ENCODE measurements at places on chromosomes 12 and 14.

DNA sequence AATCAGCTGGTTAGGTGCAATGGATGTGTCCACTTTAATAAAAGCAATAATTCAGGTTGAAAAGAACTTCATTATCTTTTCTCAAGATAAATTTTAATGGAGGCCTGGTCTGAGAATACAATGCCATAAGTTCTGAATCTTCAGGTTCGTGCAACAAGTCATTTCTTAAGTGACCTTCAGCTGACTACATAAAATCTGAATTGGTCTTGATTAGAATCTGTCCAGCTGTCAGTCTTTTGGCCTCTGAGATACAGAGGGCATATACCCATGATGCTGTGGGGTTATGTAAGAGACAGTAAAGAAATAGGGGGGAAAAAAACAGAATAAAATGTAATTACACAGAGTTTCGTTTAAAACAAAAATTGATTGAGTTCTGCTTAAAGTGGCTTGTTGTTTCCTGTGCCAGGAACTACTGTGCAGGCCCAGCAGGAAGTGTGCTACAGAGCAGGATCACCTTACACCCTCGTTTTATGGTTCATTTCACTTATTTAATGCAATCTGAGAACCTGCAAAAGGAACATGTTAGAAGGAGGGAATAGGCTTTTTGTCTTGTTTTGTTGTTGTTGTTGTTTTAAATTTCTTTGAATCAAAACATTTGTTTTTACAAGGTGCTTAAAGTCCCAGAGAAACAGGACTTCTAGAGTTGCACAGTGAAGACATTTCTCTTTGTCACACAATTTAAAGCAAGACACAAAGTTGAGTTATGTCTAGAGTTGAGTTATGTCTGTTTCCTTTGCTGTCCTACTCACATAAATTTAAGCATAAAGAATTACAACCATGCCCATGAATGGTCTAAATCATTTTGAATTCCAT lies 64.2 kb downstream of the LGR5 start:
- H3K4me1 ChIP-seq, result peaks cover 12% of the 10 kb centered on the region
- H3K4me3 ChIP-seq, result no peak overlapping the region
- no peak for DNase-seq
- no peaks in the 10 kb centered on the region for H3K27me3 ChIP-seq
- no peaks in the 10 kb centered on the region for H3K36me3 ChIP-seq

GRCh38 chr14:55665067-55665675 lies 85.2 kb downstream of the KTN1 start:
- H3K27me3 ChIP-seq, result no peaks in the 10 kb centered on the region
- no peaks in the 10 kb centered on the region for H3K36me3 ChIP-seq
- no peaks in the 10 kb centered on the region for H3K4me1 ChIP-seq
- H3K4me3 ChIP-seq, result no peak overlapping the region
- no peak overlapping the region for H3K27ac ChIP-seq

- peaks cover 2% of the 10 kb centered on the region for H3K27me3 ChIP-seq
- peaks cover 2% of the 10 kb centered on the region for H3K4me1 ChIP-seq
- no peak overlapping the region for H3K4me3 ChIP-seq
Observed at GRCh38 chr14:74347097-74347794, 1.0 kb upstream of the VRTN start.

DNA sequence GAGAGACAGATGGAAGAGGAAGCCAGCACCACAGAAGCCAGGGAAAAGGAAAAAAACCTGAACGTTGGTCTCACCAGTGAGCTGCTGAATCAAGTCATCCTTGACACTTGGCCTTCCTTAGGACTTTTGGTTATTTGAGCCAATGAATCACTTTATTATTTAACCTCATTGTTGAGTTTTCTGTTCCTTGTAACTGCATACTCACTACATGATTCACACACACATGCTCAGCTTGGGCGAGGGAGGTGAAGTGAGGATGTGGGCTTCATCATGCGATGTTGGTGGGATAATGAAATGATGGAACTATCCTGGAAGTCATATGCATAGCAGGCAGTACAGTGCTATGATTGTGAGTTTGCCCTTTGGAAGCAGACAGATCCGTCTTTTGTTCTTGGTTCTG lies 40.6 kb upstream of the RPH3A start:
- DNase-seq, result no peak
- no peak overlapping the region for H3K27ac ChIP-seq
- peaks cover 11% of the 10 kb centered on the region for H3K36me3 ChIP-seq

GRCh38 chr12:28704477-28705169 lies 444.5 kb upstream of the FAR2 start:
- H3K36me3 ChIP-seq, result peaks cover 5% of the 10 kb centered on the region
- H3K4me1 ChIP-seq, result peaks cover 3% of the 10 kb centered on the region
- no peak overlapping the region for H3K27ac ChIP-seq
- DNase-seq, result no peak
- H3K4me3 ChIP-seq, result no peak overlapping the region

DNA sequence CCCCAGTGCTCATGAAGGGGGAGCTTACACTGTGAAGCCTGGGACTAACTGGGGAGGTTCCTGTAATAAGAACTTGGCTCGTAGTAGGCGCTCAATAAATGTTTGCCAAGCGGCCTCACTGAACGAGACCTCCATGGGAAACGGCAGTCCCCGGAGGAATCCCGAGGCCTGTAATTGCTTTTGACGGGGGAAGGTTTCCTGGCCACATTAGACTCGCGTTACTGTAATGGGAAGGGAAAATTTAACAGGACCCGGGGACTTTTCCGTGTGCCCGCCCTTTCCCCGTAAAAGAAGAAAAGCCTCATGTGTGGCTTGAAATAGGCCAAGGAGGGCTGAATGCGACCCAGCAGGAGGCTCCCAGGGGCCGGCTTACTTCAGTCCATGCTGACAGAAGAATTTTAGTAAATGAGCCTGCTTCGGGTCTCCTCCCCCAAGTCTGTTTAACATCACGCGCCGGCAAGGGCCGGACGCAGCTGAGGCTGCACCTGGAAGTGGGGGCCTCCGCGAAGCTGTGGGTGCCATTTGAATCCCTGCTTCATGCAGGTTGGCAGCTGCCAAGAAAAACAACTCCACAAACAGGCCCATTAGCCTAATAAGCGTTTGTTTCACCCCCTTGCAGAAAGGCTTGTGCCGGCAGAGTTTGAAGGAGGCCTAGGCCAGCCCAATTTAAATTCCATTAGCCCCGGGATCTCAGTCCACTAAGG lies 39.8 kb upstream of the PWP1 start:
- peak; percentile 62 for DNase-seq
- no peak overlapping the region for H3K4me3 ChIP-seq
- peaks cover 1% of the 10 kb centered on the region for H3K27me3 ChIP-seq
- no peaks in the 10 kb centered on the region for H3K36me3 ChIP-seq

DNA sequence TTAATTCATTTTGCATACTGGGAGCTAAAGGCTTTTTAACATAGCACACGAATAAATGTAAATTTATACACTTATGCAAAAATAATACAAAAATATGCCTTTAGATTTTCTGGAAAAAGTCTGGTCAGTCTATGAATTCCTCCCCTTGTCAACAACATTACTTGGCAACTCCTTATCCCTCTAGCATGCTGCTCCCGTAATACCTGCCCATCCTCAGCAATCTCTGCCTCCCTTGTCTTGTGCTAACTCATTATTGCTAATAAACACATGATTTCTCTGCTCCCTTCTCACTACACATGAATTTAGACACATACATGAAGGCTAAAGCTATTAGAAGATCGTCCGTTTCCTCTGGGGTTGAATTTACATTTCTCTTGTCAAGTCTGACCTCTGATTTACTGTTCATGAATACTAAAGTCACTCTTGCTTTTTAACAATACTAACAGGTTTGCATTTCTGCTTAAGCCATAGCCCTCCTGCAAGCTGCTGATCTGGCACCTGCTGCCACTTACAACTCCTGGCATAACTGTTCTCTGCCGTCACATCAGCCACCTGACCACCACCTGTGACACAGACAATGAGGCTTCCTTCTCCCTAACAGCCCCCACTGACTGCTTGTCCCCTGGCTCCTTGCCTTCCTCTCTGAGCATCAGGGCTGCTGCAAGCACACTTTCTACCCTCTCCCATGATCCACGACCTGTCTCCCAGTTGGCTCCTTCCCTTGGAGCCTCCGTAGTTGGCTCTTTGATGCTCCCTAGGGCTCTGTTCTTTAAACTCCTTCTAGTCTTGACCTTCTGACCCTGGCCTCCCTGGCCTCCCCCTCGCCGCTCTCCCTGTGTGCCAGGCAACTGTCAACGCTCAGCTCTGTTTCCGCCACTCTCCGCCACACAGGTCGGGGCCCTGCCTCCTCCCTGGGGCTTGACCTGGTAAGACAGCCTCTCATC lies 177.6 kb downstream of the CALM1 start:
- peaks cover 7% of the 10 kb centered on the region for H3K27me3 ChIP-seq
- DNase-seq, result no peak
- H3K27ac ChIP-seq, result peak overlapping the region; percentile 14
- peak overlapping the region; percentile 56 for H3K4me3 ChIP-seq
- H3K4me1 ChIP-seq, result peaks cover 29% of the 10 kb centered on the region

- no peak overlapping the region for H3K27ac ChIP-seq
- DNase-seq, result no peak
- H3K4me3 ChIP-seq, result no peak overlapping the region
- H3K27me3 ChIP-seq, result no peaks in the 10 kb centered on the region
Observed at GRCh38 chr12:64699504-64700115, 59.6 kb downstream of the GNS start.

GRCh38 chr12:89765959-89766824 lies 57.6 kb upstream of the ATP2B1 start:
- no peak overlapping the region for H3K27ac ChIP-seq
- H3K4me1 ChIP-seq, result peaks cover 9% of the 10 kb centered on the region
- DNase-seq, result no peak

DNA sequence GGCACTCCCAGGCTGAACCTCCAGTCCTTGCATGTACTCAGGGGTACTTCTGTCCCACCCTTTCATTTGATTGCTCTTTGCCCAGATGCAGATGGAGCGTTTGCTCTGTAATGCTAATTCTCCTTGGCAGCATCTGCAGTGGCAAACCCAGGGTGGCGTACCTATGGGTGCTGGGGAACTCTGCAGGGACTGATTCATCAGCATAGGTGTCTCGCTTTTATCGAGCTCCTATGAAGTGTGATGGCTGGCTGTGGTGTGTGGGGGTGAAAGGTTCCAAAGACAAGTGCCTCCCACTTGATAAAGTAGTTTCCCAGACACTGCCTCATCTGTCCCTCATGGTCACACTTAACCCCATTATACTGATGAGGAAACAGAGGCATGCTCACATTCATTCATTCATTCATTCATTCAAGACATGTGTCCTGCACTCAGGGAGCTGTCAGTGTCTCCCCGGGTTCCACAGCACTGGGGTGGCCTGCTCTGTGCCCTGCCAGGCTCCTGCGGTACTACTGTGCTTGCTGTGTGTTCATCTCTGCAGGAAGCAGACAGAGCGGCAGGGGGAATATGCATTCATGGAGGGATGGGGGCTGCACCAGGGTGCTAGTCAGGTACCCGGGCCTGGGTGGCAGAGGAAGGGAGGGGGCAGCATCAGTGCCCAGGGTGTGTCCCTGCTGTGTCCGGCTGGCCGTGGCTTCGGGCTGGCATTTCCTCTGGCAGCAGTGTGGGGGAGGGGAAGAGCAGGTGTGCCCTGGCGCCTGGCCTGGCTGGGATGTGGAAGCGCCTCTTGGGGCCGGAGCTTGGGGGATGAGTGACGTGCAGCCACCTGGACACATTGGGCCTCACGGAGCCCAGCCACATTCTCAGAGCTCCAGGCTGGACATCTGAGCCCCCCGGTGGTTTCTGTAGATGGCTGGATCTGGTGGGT lies 110.9 kb downstream of the TSPAN9 start:
- peaks cover 9% of the 10 kb centered on the region for H3K27me3 ChIP-seq
- H3K4me3 ChIP-seq, result no peak overlapping the region
- no peak for DNase-seq
- H3K36me3 ChIP-seq, result no peaks in the 10 kb centered on the region
- no peak overlapping the region for H3K27ac ChIP-seq
- H3K4me1 ChIP-seq, result peaks cover 37% of the 10 kb centered on the region

DNA sequence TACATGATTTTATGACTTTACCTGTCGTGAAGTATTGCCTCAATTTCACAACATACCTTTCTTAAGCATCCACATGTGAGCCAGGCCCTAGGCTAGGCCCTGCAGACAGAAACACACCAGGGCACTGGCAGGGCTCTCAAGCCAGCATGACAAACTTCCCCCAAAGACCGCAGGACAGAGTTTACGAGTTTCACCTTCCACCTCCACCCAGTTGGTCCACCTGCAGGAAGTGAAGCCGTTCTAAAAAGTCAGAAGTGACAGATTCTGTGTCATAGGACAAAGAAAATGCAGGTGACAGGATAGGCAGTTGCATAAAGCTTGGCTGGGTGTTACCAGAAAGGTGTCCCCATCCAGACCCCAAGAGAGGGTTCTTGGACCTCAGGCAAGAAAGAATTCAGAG lies 382.3 kb downstream of the PCNX1 start:
- no peaks in the 10 kb centered on the region for H3K4me1 ChIP-seq
- H3K27me3 ChIP-seq, result no peaks in the 10 kb centered on the region
- H3K36me3 ChIP-seq, result no peaks in the 10 kb centered on the region
- H3K27ac ChIP-seq, result no peak overlapping the region
- H3K4me3 ChIP-seq, result no peak overlapping the region

DNA sequence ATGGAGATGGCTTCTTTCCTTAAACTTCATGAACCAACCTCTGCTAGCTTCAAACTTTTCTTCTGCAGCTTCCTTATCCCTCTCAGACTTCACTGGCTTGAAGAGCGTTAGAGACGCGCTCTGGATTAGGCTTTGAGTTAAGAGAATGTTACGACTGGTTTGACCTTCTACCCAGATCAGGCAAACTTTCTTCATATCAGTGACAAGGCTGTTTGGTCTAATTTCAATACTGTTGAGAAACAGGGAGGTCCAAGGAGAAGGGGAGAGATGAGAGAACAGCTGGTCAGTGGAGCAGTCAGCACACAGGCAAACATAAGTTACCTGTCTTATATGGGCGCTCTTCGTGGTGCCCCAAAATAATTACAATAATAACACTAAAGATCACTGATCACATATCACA lies 14.9 kb downstream of the SCAF11 start:
- H3K4me3 ChIP-seq, result no peak overlapping the region
- H3K27me3 ChIP-seq, result no peaks in the 10 kb centered on the region
- no peak overlapping the region for H3K27ac ChIP-seq
- peaks cover 22% of the 10 kb centered on the region for H3K4me1 ChIP-seq
- no peaks in the 10 kb centered on the region for H3K36me3 ChIP-seq

DNA sequence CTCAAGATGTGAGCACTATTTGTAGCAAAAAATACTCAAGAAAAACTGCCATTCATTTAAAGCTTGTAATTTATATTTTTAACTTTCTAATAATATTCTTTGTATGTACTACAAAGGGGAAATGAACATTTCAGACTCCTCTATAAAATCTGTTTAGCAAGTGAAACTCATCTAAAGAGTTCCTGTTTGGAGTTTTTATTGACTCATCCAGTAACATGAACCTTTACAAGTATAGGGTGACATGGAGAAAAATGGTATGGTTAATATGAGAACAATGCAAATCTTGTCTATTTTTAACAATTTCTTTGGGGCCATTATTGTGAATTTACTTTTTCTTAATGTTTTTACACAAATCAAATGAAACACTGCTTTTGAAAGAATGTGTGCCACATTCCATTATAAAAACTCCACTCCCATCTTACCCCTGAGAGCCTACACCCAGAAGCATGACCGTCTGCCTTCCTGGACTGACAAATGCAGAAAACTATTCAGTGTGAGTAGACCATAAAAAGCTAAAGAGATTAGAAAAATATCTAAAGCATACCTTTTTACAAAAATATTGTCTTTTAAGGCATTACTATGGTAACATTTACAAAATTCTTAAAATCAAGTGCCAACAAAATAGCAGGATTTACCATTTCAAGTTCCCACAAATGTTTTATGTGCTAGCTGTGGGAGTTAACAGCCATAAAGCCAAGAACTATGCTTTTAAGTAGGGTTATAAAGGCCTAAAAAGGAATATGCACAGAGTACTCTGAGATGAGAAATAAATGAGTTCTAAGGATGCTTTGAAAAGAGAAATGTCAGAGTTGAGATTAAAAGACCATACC lies 144.0 kb downstream of the ADAMTS20 start:
- no peaks in the 10 kb centered on the region for H3K4me1 ChIP-seq
- no peak overlapping the region for H3K4me3 ChIP-seq
- H3K27me3 ChIP-seq, result no peaks in the 10 kb centered on the region

Data from glutamatergic neuron (in vitro differentiated cells).